Hematopoietic multipotent progenitor cell treated with erythropoietin and hydrocortisone succinate and interleukin-3 and kit ligand, for 6 days (in vitro differentiated cells): ENCODE measurements at places on chromosomes 4 and X.
A peak's percentile ranks its signal among the peaks of the same experiment; 100 is the strongest.

DNA sequence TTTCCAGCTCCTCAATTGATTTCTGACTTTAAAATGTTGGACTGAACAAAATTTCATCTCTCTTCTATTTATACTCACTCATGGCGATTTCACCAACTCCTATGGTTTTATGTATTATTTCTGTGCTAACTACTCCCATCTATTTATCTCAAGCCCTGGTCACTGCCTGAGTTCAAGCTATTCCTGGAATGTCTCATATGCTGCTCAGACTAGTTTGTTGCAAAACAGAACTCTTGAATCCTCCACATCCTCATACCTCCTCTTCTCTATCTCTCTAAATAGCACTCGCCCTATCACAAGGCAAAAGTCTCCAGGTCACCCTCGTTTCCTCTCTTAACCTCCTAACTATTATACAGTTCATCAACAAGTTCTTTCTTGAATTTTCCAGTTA, 19.0 kb upstream of the DDX60 start:
- no peak for DNase-seq

DNA sequence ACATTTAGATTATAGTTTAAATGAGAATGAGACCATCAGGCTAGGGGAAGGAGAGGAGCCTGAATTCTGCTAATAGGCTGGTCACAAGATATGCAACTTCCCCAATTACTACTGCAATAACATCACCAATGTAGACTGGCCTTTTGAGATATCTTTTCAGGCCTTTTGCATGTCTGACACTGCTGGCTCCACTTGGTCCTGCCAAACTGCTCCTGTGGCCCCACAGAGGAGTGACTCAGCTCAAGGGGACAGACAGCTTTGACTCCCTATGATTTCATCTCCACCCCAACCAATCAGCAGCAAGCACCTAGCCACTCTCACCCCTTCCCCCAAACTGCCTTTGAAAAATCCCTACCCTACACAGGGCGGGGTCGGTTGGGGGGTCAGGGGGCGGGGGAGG, 22.8 kb downstream of the GPRIN3 start:
- DNase-seq = peak; percentile 63

DNA sequence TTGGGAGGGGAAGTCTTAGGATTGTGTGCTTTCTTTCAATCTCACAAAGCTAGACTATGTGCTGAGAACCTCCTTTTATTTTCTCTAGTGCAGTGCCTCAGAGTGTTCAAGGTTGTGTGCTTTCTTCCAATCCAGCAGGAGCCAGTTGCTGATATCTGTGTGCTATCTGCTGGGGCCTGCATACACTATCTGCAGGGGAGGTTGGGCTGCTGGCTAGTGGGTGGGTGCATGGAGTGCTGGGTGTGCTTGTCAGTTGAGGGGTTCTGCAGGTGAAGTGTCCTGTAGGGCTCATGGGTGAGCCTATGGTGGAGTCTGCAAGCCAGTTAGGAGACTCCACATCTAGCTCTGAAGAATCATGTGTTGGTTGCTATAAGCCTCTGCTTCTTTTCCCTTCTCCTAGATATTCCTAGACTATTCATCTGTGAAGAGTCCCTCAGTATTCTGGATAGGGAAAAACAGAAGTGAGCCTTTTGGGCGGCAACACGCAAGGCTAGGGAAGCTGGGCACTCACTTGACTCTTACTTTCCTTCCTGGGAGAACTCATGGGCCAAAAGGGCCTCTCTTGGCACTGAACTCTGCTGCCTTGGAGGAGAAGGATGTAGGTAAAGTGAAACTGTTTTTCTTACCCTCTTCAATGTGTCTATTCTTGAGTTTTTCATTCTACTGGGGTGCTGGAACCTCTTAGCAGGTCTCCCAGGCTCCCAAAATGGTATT, 8.0 kb upstream of the CISD2 start:
- peak; percentile 76 for DNase-seq

- DNase-seq = no peak
Observed at GRCh38 chrX:20325786-20326388, 59.2 kb upstream of the RPS6KA3 start.

DNA sequence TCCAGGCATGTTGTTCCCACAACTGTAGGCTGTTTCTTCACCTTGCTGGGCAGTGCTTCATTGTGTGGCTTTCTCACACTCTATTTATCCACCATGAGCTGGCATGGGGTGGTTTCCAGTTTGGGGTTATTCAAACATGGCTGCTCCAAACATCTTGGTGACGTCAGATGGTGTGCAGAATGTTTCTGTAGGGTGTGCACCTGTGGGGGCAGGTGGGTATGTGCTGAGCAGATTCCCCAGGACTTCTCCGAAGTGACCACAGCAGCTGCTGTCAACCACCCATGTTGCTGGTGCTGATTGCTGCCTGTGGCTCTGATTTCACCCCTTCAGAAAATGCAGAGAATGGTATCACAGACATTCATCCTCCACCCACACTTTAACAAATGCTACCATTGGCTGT, 5.0 kb upstream of the PSAPL1 start:
- no peak for DNase-seq

DNA sequence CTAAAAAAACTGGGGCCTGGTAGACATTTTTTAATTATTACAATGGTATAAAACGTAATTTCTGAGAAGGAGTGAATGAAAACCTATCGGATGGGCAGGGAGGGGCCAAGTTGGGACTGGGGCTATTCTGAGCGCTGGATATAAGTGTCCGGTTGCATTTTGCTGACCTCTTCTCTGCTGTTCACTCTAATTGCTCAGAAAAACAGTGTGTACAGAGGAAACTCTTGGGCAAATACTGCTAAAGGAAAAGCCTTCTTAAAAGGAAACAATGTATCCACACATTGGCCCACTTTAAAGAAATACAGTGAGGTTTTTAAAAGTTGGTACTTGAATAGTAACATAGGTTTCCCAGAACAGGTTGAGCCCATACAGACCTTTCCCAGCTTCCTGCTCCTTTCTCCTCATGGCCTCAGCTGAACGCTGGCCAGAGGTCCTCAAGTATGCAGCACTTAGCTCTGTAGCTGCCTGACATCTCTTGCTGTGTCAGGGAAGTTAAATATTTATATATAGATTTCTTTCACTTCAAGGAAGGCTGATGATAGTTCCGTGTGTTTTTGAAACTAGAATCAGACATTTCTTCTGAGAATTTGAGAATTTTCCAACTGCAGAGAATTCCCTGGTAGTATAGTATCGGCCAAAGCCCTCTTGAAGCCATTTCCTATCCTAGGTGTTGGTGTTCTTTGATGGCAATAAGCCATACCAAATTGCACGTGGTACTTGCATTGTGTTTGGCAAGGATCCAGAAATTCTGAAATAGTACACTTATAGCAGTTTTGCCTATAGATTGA, 97.1 kb upstream of the SLC4A4 start:
- peak; percentile 15 for DNase-seq

- no peak for DNase-seq
Observed at GRCh38 chrX:12309040-12309743, 170.9 kb downstream of the FRMPD4 start.

GRCh38 chrX:150032742-150033141, 94.5 kb upstream of the EOLA2 start:
- DNase-seq = no peak

DNA sequence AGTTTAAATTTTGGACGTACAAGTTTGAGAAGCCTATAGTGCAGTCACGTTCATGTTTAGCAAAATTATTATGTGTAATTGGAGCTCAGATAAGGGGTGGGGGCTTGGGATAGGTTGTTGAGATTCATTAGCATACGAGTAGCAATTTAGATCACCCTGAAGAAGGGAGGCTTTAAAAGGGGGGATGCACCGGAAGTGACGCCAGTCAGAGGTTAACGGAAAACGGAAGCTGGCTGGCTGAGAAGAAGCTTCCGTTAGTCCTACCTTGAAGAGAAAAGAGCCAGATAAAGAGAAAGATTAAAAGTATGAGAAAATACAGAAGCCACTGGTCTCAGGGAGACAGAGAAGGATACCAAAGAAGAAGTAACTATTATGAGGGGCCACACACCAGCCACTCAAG, 1.1 kb upstream of the NXT2 start:
- no peak for DNase-seq

DNA sequence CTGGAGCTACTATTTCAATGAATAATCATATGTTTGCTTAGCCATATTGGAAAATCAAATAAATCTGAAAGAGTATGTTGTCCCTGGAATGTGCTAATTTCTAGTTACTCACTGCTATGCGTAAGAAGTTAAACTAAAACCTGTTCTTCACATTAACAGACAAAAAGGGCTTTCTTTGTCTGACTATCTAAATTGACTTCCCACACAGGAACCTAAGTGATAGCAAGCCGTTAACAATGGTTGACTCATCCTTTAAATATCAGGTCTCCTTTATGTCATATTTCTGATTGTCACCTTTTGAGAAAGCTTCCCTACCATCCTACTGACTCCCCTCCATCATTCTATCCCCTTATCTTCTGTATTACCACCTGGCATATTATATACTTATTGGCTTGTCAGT, 81.4 kb downstream of the AMELX start:
- DNase-seq = no peak

DNA sequence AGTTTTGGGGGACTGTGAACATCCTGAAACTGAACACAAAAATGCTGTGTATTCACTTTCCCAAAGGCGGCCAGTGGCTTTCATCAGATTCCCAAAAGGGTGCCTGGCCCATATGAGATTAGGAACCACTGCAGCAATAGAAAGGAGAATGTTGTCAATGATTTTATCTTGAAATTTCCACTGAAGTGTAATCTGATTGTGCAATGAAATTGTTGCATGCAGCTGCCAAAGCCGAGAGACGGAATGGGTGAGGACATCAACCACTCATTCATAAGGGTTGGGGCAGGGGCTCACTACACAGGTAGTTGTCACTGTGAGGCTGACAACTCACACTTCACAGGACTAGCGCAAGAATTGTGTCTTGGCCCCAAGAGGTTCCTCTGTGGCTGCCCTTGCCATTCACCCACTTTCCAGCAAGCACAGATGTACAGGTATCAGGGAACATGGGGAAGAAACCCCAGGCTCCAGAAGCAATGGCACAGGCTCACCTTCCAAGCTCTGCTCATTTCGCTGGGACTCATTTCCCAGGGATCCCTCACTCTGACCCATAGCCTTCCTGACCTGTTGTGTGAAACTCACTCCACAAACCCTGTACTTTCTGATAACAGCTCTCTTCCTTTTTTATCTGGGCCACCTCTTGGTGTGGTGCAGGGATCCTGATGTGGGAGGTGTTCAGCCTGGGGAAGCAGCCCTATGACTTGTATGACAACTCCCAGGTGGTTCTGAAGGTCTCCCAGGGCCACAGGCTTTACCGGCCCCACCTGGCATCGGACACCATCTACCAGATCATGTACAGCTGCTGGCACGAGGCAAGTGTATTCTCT, 48.8 kb downstream of the BMX start:
- peak; percentile 37 for DNase-seq

GRCh38 chrX:131792356-131792749, 230.7 kb upstream of the STK26 start:
- DNase-seq = no peak

DNA sequence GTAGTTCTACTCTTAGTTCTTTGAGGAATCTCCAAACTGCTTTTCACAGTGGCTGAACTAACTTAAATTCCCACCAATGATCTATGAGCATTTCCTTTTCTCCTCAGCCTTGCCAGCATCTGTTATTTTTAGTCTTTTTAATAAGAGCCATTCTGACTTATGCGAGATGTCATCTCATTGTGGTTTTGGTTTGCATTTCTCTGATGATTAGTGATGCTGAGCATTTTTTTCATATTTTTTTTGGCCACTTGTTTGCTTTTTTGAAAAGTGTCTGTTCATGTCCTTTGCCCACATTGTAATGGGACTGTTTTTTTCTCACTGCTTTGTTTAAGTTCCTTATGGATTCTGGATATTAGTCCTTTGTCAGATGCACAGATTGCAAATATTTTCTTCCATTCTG, 21.5 kb upstream of the PHKA1 start:
- DNase-seq = no peak

DNA sequence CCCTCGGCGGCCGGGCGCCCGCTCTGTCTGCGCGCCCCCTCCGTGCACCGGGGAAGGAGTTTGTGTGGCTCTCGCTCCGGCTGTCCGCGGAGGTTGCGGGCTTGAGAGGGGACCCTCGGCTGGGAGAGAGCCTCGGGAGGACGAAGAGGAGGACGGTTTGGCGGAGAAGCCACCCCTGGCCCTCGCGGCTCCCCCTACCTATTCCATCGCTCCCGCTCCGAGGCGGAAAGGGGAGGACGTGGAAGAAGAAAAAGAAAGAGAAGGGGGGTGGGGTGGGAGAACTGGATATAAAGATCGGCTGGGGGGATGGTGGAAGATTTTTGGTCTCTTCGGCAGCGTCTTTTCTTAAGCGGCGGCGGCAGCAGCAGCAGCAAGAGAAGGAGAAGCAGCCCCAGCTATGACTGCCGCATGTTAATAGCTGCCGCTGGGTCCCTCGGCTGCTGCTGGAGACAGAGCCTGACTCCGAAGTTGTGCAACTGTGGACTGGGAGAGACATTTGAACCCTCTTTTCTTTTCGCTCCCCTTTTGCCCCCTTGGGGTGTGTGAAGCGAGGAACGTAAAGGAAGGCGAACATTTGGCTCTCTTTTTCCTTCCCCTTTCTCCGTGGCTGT, 895 bp downstream of the ADGRL3 start:
- DNase-seq = peak; percentile 24

GRCh38 chr4:32145987-32146386, 1425.8 kb downstream of the PCDH7 start:
- no peak for DNase-seq
